Panc1 (cell line): ENCODE measurements at places on chromosomes 16 and 17. TPM values are rescaled to one million over a fixed set of nuclear protein-coding genes. Genes with fewer than 3 reads are reported as not detected.
A peak's percentile ranks its signal among the peaks of the same experiment; 100 is the strongest.

The ABCA5 gene
- 13.3 TPM for total RNA-seq

DNA sequence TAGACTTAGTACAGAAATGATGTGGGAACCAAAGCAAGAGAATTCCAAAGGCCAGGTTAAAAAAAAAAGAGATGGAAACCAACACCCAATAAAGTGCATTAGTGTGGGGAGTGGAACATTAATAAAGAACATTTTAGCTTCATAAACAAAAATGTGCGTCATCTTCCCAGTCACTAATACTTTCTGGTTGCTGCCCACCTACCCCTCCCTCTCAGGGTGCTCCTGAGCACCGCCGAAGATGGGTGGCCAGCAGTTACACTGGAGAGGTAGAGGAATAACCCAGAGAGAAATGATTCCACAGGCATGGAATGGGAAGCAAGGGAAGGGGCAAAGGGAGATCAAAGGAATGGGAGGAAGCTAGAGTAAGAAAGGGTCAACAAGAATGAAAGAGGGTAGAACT is 6.0 kb upstream of the CHD3 start:
- peaks cover 15% of the 10 kb centered on the region; the same call in 1 of the 2 replicates for H3K4me1 ChIP-seq
- peaks cover 6% of the 10 kb centered on the region; the same call in 1 of the 2 replicates for H3K36me3 ChIP-seq
- no peak for DNase-seq
- no peak overlapping the region for H3K4me3 ChIP-seq
- H3K27ac ChIP-seq = no peak overlapping the region; the same call in 1 of the 2 replicates

DNA sequence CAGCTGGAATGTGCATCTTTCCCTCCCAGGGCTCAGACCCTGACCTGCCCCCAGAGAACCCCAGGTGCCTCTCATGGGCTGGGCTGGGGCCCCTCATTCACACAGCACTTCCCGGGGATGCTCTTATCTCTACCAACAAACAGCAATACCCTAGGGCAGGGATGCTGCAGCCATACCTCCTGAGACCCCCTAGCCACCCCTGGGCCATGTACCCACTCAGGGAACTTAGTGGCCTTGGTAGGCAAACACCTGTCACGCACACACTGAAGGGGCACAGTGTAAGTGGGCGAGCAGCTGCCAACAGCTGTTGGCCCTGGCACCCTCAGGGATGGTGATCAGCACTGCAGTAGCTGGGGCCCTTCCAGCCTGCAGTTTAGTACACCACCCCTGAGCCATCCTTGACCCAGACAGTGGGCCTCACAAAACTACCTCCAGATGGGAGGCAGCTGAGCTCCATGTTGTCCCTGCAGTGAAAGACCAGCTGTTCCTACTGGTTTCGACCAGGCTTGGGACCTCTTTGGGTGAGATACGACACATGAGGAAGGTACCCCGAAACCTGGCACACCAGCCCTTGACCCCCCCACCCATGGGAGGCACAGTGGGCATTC is 1723.6 kb downstream of the TP53TG3F start:
- no peaks in the 10 kb centered on the region for H3K36me3 ChIP-seq
- no peak overlapping the region for H3K27ac ChIP-seq
- H3K27me3 ChIP-seq = no peaks in the 10 kb centered on the region
- no peaks in the 10 kb centered on the region for H3K4me1 ChIP-seq
- DNase-seq = no peak

- H3K27ac ChIP-seq = no peak overlapping the region
- no peak overlapping the region for H3K4me3 ChIP-seq
- no peaks in the 10 kb centered on the region for H3K4me1 ChIP-seq
- DNase-seq = no peak
- no peaks in the 10 kb centered on the region for H3K27me3 ChIP-seq
Measured at GRCh38 chr16:852451-853185, 52.1 kb upstream of the GNG13 start.

- H3K4me3 ChIP-seq = no peak overlapping the region
- no peaks in the 10 kb centered on the region for H3K4me1 ChIP-seq
- no peak overlapping the region for H3K27ac ChIP-seq
- H3K36me3 ChIP-seq = peaks cover 6% of the 10 kb centered on the region
- DNase-seq = no peak
Measured at GRCh38 chr17:60231691-60232090, 81.9 kb downstream of the CA4 start.

GRCh38 chr17:36705874-36706731 is 104.7 kb downstream of the MRM1 start:
- H3K4me1 ChIP-seq = no peaks in the 10 kb centered on the region
- no peak overlapping the region for H3K27ac ChIP-seq
- DNase-seq = peak; percentile 10
- H3K4me3 ChIP-seq = no peak overlapping the region

GRCh38 chr17:38425744-38426143 is 2.5 kb upstream of the ARHGAP23 start:
- no peak overlapping the region for H3K4me3 ChIP-seq
- peaks cover 14% of the 10 kb centered on the region for H3K4me1 ChIP-seq
- no peak overlapping the region for H3K27ac ChIP-seq
- no peak for DNase-seq

GRCh38 chr17:21010705-21011596 is 31.9 kb downstream of the USP22 start:
- no peaks in the 10 kb centered on the region for H3K27me3 ChIP-seq
- H3K27ac ChIP-seq = no peak overlapping the region
- DNase-seq = no peak
- no peaks in the 10 kb centered on the region for H3K4me1 ChIP-seq
- no peak overlapping the region for H3K4me3 ChIP-seq
- peaks cover 38% of the 10 kb centered on the region for H3K36me3 ChIP-seq

GRCh38 chr17:7836596-7837407 is 2.8 kb downstream of the KDM6B start:
- H3K27me3 ChIP-seq = no peaks in the 10 kb centered on the region
- peak overlapping the region; percentile 82 for H3K27ac ChIP-seq
- no peaks in the 10 kb centered on the region; the same call in 1 of the 2 replicates for H3K36me3 ChIP-seq
- peaks cover 42% of the 10 kb centered on the region for H3K4me1 ChIP-seq
- peak; percentile 96 for DNase-seq

The GFAP gene
- total RNA-seq = not detected
